ENCODE measurements at places on chromosomes 16 and 17.

GRCh38 chr16:81623365-81624102 is 155.6 kb upstream of the PLCG2 start:
- DNase-seq, result peak; percentile 53

GRCh38 chr17:19443148-19443547 is 32.1 kb downstream of the RNF112 start:
- DNase-seq, result no peak

- no peak for DNase-seq
These were observed 69.2 kb upstream of the KIFC3 start for GRCh38 chr16:57871456-57871855.

DNA sequence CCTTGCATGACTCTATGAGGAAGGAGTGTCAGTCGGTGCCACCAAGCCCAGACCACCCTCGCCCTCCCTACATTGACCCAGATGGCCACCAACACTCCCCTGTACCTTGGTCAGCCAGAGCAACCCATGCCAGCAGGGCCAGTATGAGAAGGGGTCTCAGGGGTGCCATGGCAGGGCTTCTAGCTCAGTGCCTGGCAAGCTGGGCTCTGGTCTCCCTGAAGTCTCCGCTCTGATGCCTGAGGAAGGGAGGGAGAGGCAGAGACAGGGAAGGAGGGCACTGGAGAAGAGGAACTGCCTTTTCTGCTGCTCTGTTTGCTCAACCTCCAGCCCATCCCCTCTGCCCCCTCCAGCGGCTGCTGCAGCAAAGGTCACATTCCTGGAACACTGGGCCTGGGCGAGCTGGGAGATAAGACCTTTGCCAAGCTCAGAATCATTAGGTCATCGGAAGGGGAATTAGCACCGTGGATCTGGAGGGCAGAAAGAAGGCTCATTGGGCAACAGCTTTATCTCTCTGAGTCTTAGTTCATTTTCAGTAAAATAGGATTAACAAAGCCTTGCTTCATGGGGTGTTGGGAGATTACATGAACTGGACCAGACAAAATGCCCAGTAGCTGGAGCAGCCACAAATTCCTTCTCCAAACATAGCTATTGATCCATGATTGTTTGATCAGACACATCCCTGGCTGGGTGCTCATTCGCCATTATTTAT is at the start of gene VTN:
Gene VTN (minus strand): TSS at position 273 of the 709 bp plus-strand sequence. CDS start 104 bp downstream, at position 169.
- no peak for DNase-seq

GRCh38 chr16:11129378-11129781 is 126.6 kb downstream of the SOCS1 start:
- no peak for DNase-seq

- no peak for DNase-seq
These were observed 92.4 kb downstream of the CBLN1 start for GRCh38 chr16:49189286-49189685.

GRCh38 chr17:70544317-70544716 is 375.0 kb downstream of the KCNJ2 start:
- DNase-seq, result no peak

DNA sequence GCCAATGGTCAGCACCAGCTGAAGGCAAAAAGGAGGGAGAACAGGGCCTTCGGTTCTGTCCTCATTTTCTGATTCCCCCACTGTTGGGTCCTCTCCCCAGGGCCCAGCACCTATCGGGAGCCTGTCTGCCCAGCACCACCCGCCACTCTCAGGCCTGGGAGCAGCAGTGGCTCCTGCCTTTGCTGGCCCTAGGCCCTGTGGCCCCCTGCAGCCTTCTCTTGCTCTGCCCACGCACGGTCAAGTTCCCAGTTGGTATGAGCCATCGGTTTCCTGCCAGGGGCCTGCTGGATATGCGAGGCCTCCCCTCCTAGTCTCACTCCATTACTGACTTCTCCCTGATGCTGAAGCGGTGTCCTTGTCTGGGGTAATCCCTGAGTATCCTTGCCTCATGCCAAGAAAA is 37.5 kb downstream of the HSBP1 start:
- DNase-seq, result no peak

- no peak for DNase-seq
These were observed 82.1 kb upstream of the CNTNAP4 start for GRCh38 chr16:76195056-76195455.

GRCh38 chr16:26795184-26795583 is 271.5 kb upstream of the C16orf82 start:
- no peak for DNase-seq

DNA sequence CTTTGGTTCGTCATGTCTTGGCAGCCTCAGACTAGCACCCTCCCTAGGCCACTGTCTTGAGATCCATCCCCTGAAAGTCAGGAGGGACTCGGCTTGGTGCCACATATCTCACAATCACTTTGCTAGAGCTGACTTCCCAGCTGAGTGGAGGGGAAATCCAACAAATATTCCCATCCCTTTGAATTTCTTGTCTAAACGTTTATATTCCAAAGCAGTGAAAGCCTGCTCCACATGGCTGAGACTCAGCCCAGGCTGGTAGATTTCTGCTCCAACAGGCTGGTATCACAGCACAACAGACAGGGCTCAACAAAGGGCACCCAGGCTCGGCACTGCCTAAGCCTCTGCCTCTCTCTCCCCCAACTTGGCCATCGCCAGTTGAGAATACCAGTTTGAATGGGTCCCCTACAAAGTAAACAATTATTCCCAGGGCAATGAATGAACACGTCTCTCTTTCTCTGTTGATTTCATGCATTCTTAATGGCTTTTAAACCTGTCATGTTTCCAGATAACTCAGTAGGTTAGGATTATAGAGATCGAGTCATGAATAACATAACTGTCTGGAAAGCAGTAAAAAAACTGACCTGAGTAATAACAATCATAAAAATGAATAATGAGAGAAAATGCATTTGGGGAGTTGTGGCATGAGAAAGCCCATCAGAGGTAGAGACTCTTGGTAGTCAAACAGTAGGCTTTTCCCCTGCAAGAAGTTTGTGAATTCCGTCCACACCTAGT is 1.0 kb downstream of the KRT13 start:
- no peak for DNase-seq

DNA sequence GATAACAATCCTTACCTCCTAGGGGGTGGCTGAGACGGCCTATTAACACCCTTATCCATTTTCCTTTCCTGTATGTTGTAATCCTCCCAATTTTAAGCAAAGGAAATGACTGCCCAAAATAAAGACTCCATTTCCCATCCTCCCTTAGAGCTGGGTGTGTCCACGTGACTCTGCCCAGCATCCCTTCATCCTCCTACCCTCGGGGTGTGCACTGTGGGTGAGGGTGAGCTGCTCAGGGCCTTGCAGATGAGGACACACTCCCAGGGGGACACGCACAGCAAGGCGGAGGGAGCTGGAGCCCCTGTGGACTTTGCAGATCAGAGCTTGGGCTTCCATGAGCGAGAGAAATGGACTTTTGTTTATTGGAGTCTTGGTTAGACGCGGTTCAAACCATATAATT is 186.8 kb downstream of the IRF8 start:
- no peak for DNase-seq

- no peak for DNase-seq
These were observed 104.1 kb downstream of the BANP start for GRCh38 chr16:88055356-88055755.

Data from T-helper 9 cell (primary cell).